H4 (cell line): ENCODE measurements at places on chromosomes 16 and 17.

DNA sequence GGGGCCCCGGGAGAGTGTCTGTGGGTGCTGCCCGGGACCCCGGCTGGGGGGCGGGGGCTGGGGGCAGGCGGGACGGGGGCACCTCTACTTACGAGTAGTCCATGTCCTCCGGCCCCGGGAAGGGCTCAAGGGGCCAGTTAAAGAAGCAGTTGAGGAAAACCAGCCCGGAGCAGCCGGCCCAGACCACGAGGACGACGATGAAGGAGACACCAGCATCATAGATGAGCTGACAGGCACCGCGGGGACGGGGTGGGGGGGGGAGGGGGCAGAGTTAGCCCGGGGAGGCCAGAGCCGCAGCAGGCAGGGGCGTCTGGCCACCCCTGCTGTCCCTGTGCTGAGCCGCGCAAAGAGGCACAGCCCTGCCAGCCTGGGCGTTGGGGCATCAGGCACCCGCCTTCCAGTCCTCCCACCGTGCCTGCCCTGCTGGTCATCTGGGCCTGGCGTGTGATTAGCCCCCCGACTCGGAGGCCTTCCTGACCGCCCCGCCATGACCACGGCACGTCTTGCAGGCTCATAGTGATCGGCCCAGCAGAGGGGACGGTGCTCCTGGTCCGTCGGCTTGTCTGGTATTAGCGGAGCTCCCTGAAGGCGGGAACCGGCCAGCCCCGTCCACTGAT, 29.0 kb upstream of the PITPNA start:
- DNase-seq: no peak

GRCh38 chr16:78441298-78441697, 341.8 kb downstream of the WWOX start:
- no peak for DNase-seq

DNA sequence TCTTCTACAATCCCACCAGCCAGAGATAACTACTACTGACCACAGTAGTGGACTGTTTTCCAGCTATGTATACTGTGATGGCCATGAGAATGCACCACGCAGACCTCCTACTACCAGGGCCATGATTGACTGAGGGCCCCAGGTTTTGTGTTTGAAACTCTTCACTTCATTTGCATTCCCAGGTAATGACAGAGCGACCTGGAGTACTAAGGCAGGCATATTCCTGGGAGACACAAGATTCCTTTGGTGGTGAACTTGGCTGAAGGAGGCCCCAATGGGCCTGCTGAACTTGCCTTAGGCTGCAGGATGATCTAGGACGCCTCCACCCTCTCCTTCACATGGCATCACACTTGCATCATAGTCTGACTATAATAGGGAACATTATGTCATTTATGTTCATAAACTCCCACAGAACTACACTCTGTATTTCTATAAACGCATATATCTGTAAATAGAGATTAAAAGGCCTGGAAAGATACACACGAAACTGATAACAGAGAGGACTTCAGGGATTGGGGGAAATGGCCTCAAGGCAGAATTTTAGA, 30.4 kb downstream of the CLEC19A start:
- no peak for DNase-seq

DNA sequence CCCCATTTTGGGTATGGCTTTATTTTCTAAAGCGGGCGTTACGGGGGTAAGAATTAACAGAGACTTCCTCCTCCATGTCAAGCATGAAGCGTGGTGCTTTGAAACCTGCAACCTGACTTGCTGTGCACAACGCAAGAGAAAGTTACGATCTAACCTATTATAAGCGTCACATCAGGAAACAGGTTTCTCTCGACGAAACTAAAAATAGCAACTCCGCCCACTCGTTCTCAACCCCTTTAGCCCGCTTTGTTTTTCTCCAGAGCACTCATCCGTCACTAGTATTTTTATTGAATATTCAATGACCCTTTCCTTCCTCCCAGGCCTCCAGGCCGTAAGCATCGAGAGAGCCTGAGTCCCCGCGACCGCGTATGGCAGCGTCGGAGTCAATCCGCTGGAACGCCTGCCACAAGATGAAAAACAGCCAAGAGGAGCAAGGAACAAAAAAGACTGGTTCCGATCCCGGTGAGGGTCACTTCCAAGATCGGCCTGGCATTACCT, 555 bp downstream of the NUP88 start:
- no peak for DNase-seq

DNA sequence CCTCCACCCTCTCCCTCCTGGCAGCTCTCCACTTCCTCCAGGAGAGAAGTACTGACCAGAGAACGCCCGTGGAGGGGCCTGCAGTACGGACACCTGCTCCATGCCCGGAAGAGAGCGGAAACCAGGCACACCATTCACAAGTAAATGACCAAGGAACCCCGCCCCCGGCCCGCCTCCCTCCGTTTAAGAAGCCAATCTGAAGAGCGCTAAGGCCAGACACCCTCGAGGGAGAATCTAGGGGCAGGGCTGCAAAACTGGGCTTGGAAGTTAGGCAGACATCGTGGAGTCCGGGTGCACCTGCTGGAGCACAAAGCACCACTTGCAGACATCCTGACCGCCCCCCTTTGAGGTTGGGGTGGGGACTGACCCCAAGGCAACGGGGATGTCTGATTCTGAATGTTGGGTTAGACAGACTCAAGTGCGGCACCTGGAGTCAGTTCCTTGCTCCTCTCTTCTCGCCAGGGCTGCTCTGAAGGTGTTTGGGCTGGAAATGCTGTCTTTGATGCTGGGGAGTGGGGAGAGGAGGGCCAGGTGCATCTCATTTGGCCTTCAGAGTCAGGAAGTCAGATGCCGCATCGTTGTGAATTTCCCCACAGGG, 964 bp upstream of the FAAP100 start:
- DNase-seq: peak; percentile 65

DNA sequence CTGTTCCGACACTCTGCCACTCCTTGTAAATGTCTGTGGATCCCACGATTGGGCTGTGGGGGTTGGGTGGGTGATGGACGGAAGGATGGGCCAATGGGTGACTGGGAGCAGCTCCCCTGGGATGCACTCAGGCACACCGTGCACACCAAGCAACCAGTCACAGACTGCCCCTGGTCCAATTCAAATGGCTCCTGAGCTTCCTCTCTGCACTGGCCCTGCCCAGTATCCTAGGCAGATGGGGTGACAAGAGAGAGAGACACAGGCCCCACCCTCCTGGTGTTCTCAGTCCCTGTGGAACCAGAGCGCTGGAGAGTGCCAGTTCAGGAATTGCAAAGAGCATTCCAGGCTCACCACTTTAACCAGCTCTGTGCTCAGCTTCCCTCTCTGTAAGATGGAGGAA, 32.8 kb downstream of the BEAN1 start:
- no peak for DNase-seq

DNA sequence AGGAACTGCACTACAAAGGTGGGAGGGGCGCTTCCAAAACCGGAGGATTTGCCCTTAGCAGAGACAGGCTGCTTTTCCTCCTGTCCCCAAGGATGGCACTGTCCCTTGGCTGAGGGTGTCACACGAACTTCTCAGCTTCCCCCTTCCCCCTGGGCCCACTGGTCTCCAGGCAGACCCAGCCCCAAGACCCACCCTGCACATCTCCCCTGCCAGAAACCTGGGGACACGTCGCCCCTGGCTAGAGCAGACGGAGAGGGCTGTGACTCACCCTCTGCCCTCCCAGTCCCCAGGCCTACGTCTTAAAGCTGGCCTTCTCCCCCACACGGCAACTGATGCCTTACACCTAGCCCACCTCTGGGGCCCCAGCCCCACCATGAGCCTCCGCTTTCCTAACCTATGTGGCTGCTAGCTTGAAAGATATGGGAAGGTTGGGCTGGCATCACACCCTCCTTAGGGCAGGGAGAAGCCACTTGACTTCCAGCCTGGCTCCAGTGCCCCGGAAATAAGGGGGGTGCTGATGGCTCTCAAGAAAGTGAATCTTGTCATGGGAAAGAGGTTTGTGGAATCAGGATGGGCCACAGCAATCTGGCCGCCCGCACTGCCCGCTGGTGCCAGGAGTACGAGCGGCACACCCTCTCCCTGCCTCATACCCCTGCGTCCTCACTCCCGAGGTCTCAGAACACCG, 4.6 kb downstream of the ZNF319 start:
- DNase-seq: no peak

- no peak for DNase-seq
Observed at GRCh38 chr17:40750391-40750790, 4.7 kb downstream of the KRT25 start.

DNA sequence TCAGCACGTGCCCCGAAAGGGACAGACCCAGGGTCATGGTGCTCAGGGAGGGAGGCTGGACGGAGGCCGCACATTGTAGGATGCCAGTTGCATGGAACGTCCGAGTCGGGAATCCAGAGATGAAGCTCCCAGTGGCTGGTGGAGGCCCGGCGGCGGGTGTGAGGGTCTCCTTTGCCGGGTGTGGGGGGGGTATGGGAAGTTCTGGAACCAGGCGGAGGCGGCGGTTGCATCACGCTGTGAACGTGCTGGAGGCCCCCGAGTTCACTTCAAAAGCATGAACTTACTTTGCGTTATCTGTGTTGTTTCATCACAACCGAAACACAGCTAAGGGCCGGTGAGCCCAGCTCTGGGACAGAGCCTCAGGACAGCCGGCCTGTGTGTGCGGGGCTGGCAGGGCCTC, 73.4 kb upstream of the GNG13 start:
- no peak for DNase-seq

DNA sequence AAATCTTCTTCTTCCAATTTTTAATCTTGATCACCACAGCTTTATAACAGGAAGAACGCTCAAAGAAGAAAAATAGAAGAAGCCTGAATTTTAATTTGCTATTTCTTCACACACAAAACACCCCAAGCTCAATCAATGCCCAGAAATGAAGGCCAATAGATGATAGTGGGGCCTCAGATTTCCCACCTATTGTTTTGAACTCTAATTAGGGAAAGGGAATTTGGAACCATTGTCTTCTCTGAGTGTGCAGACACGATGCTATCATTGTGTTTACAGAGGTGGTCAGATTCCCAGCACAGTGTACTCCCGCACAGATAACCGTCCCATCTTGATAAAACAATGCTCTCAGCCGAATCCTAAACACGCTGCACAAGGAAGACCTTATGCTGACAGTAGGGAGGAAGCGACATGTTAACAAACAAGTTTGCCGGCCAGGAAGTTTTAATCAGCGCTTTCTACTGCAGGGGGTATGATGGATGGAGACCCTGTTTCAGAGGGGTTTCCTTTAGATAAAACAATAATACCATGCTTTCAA, 684.7 kb downstream of the MAF start:
- DNase-seq: no peak

DNA sequence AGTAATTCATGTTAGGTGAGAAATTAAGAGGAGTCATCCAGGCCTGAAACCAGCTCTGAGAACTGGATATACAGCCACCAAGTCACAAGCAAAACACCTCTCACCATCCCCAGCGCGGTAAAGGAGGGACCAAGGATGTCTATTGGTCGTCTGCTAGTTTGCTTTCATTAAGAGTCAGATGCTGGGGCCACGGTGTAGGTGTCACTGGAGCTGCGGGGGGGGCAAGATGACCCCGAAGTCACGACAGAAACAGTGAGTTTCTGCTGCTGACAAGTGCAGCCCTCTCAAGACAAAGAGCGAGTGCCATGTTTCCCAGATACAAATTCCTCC, 790 bp downstream of the NCBP3 start:
- no peak for DNase-seq

DNA sequence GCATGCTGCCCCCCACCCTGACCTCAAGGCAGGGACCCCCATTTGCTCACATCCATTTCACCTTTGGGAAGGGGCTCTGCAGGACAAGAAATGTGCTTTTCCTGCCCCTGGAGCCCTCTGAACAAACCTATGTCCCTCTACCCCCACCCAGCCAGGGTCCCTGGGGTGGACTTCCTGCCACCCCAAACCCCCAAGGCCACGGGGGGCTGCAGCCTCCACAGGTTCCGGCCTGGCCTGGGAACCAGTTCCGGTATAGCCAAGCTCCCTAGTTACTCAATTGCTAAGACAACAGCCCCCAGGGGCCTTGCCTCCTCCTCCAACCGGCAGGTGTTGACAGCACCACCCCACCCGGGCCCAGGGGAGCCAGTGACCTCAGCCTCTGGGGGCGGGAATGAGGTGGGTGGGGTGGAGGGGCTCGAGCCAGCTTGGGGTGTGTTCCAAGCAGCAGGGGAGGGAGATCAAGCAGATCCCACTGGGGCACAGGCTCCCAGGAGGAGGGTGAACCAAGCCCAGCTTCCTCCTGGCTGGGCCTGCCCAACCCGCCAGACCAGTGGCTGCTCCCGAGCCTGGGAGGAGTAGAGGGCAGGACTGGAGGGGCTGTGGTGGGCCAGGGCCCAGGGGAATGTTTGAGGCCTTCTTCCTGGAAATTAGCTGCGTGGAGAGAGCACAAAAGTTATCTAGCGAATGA, 6.6 kb downstream of the PNMT start:
- no peak for DNase-seq

- no peak for DNase-seq
Observed at GRCh38 chr16:19356024-19356952, 61.4 kb upstream of the TMC5 start.

GRCh38 chr17:6327007-6327406, 107.9 kb downstream of the AIPL1 start:
- no peak for DNase-seq

- no peak for DNase-seq
Observed at GRCh38 chr17:7221278-7222092, 1.7 kb downstream of the ACADVL start.

GRCh38 chr17:80446645-80447405, 29.6 kb downstream of the NPTX1 start:
- DNase-seq: no peak

- DNase-seq: no peak
Observed at GRCh38 chr16:68776821-68777485, 39.9 kb downstream of the CDH1 start.

GRCh38 chr16:58299757-58300349, 5.0 kb upstream of the PRSS54 start:
- DNase-seq: no peak

DNA sequence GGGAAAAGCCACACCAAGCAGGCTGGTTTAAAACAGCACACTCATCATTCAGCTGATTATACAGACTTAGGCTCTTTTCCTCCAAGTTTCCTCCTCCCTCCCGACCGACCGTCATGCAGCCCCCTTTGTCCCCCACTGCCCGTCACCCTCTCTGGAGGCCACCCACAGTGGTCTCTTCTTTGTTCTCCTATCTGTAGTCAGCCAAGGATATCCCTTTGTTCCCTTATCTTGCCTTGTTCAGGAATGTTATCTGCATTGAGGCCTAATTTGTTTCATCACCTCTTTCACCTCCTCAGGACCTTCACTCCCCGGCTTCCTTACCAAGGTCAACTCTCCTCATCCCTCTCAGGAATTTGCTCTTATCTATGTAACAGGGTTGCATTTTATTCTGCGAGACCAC, 186.4 kb upstream of the CDH13 start:
- DNase-seq: no peak
